NCI-H1436 treated with DMSO at 0.1 percent for 48 hours (cell line): ENCODE measurements at places on chromosomes 3 and 15.

- DNase-seq = peak; percentile 23
Measured at GRCh38 chr15:73700041-73700842, 16.1 kb downstream of the CD276 start.

DNA sequence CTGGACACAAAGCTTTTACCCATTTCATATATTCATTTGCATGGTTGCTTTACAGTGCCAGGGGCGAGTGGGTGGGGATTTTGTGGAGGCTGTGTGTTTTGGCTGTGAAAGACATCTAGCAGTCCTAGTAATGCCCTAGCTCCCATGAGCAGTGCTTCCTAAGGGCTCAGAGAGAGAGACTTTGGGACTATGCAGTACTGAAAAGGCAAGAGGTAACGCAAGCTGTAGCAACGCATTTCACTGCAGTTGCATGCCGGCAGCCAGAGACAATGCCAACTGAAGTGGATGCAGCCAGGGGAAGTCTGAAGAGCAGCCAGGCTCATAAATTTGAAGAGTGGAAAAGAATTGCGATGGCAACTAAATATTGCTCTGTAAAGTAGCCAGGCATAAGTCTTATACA, 27.4 kb upstream of the ATP10A start:
- no peak for DNase-seq

DNA sequence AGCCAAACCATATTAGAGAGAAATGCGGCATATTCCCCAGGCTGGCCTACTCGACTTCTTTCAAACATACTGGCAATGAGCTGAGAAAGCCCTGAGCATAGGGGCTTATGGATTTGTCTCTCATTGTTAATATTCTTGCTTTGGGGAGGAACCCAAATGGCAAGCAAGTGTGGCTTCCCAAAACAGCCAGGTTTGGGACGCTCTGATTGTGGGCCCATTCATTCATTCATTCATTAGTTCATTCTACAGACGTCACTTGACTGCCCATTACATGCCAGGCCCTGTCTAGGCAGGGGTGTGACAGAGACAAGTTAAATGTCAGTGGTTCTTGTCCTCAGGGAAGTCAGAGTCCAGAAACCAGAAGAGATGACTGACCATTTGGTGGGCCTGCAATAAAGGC, 77.4 kb upstream of the THBS1 start:
- no peak for DNase-seq

- DNase-seq = no peak
Measured at GRCh38 chr15:87604857-87605446, 651.6 kb downstream of the NTRK3 start.

DNA sequence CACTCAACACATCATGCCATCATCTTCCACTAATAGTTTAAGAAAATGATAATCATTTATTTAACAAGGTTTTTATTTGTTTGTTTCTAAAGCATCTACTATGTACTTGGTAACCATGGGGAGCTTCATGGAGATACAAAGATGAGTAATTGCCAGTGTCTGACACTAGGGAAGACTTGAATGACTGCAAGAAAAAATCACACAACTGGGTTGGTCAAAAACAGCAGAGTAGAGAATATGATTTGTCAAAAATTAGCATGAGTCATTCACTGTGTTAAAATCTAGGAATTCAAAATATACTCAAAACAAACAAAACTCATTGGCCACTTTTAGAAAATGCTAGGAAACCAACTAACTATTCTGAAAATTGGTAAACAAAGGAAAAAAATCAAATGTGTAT, 6.3 kb downstream of the BNC1 start:
- DNase-seq = no peak

DNA sequence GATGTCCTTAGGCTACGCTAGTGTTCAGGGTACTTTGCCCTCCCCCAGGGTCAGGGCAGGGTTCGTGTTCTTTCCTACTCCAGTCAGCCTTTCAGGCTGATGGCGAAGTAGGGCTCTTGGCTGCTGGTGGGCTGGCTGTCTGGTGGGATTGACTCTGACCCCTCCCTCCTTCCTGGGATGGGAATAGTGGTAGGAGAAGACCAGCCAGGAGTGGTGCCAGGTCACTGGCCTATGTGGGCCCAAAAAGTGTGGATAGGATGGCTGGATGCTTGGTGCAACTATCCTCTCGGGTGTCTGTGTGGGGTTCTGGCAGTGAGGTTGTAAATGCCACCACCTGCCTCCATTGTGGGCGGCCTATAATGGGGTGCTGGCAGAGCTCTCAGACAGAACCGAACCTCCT, 20.4 kb upstream of the EXOG start:
- DNase-seq = no peak

DNA sequence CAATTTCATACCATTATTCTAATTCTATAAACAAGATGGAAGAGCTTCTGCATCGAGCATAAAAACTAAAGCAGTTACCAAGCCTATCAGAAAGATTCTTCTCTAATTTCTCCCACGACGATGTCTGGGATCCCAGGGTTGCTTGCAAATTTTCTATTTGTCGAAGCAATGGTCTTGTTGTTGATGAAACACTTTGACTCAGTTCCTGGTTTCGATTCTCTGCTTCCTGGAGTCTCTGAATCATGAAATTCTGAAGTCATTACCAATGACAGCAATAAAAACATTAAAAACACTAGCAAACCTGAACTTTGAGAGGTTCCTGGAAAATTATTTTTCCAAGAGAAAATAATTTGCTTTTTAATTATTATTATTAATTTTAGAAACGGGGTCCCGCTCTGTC, 18.7 kb downstream of the TMF1 start:
- no peak for DNase-seq

DNA sequence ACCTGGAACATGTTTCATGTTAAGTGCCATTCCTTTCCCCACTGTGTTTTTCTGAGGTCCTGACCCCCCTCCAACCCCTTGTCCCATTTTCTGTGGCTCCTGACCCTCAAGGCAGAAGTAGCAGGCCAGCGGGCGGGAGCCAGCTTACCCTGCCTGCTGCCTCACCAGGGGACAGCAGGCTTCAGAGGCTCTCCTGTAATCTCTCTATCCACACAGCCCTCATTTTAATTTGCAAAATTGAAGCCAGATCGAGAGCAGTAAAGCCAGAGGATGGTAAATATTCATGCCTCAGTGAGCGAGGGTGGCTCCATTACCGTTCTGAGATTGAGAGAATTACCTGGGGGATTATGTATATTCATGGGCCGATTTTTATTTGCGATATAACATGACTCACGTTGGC, 147.6 kb downstream of the DNAJB8 start:
- DNase-seq = no peak

DNA sequence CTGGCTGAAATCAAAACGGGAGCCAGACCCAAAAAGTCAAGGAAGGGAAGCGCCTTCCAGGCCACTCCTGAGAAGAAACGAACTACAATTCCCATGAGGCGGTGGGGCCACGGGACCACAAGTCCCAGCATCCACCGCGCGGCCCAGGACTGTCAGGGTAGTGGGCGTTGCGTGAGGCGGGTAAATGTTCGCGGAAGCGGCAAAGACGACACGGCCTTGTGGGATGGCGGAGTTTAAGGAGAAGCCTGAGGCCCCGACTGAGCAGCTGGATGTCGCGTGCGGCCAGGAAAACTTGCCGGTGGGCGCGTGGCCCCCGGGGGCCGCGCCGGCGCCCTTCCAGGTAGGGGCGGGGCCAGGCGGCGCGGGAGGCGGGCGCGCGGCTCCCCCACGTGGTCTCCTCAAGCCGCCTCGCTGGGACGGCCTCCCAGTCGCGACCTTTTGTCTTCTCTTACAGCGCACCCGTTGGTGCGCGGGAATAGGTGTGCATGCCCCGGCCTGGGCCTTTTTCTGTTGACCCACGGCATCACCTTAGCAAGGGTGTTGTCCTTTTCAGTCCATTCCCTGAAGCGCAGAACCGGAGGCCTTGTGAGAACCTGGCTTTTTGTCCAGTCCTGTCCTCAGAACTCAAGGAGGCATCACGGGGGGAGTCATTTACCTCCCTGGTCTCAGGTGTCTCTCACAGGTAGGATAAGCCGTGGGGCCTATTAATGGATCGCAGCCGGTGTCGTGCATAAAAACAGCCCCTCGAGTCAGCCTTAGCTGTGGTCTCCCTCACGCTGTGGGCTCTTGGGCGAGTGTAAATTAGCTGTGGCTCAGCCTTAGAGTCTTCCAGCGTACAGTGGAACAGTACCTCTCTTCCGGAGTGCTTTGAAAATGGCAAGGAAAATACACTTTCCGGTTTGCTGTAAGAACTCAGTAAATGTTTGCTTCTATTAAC, at the start of gene SETMAR:
TSS of gene SETMAR (plus strand) at position 183 of the 937 bp plus-strand sequence. CDS start at position 185, 2 bp downstream.
- peak; percentile 18 for DNase-seq

- DNase-seq = no peak
Measured at GRCh38 chr3:177041730-177042551, 155.3 kb downstream of the TBL1XR1 start.

DNA sequence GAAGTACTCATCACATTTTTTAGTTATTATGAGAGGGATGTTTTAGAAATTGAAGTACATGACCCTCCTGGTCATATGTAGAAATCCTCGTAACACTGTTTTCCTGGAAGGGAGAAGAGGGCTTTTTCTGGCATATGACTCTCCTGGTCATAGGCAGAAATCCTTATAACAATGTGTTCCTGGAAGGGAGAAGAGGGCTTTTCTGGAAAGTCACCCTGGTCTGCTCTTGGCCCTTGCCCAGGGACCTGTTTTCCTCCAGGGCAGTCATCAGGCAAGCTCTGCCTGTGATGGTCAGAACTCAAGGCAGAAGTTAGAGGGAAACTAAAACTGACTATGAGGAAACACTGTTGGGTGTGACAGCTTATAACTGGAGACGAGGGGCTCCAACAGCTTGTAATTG, 27.7 kb downstream of the LAMP3 start:
- no peak for DNase-seq

GRCh38 chr3:73683706-73684105, 59.0 kb upstream of the PDZRN3 start:
- no peak for DNase-seq

- no peak for DNase-seq
Measured at GRCh38 chr3:37136067-37136466, 38.3 kb downstream of the LRRFIP2 start.

- DNase-seq = no peak
Measured at GRCh38 chr3:142210608-142211007, 14.8 kb downstream of the GK5 start.

- no peak for DNase-seq
Measured at GRCh38 chr3:49255112-49255511, 21.9 kb downstream of the C3orf62 start.

DNA sequence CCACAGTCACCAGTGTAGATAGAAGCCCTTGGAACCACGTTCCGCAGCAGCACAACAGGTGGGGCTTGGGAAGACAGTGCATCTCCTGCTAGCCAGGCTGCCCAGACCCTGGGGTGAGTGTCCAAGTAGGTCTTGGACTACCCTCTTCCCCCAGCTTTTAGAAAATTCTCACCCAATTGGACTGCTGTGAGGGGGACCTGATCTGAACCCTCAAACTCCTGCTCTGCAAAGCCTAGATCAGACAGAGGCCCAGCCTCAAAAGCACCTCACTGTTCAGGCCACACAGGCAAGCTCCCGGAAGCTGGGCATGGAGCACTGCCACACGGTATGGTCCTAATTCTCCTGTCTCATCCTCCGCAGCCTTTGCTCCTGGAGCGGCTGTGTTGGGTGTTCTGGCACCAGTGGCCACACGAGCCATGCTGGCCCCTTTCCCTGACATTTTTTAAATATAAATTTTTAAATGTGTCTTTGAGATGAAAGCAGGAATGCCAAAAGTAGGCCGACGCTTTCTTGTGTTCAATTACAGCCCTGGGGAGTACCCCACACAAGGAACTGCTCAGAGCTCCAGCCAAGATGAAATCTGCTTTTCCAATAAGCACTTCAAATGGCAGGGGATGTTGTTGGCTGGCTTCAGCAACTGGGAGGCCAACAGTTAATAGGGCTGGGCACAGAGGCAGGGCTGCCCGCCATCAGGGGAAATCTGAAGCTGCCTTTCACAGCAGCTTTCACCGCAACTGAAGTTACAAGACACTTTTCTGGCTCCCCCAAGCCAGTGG, 40.9 kb downstream of the CPN2 start:
- DNase-seq = no peak

DNA sequence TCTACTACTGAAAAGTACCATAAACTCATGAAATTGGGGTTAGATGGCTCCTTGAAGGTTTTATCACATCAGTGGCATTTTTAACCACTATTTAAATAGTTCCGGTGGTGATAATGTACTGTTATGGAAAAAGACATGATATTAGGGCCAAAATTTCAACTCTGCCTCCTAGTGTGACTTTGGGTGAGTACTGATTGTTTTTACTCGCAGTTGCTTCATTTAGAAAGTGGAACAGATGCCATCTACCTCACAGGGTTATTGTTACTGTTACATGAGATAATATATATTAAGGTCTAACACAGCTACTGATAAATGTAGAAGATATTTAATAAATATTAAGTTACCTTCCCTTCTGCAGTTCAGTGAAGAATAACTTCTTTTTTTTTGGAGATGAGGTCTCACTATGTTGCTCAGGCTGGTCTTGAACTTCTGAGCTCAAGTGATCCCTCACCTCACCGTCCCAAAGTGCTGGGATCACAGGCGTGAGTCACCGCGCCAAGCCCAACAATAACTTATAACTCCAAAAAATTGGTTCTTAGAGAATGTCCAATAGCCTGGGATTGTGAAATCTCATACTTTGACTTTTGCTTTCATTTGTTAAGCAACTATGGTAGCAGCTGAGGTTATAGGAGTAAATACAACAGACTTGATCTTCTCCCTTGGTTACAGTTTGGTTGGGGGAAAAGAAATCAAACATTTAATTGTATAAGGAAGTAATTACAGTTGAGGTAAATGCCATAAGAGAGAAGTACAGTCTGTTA, 48.3 kb downstream of the MEF2A start:
- no peak for DNase-seq

DNA sequence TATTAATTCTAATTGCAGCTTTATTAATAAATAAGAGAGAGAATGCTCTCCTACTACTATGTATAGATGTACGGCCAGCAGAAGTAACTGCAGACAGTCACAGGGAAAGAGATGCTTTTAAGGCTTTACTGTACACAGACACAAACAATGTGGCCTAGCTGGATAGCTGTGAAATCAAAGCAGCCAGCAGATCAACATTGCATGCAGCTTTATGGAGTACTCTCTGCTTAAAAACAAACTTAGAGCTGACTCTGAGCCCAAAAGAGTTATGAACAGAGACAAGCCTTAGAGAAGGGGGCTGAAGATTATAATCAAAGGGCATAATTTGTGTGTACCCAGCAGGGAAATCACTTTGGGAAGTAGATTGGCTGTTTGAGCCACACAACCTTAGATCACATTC, 47.2 kb downstream of the CADM2 start:
- DNase-seq = no peak

GRCh38 chr3:132396255-132396654, 21.0 kb upstream of the DNAJC13 start:
- no peak for DNase-seq

GRCh38 chr15:88036154-88036839, 220.2 kb downstream of the NTRK3 start:
- DNase-seq = no peak

DNA sequence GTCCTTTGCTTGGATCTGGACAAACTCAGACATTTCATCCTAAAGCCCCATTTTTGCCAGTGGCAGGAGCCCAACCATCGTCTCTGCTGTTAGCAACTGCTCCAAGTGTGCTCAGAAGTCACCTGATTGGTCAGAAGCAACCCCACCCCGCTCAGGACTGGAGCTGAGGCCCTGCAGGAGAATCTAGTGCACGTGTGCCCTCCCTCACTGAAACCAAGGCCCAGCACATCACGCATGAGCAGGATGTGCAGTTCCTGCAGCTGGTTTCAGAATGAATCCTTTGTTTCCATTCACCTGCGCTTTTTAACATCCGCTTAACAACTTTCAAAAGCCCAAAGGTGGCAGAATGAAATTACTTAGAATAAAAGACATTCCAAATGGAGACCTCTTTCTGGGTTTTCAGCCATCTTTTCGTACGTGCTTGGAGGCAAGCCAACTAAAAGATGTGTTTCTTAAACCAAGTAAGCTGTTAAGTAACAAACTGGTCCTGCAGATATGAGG, 81.2 kb downstream of the SRGAP3 start:
- no peak for DNase-seq
